ENCODE measurements at places on chromosomes 12 and 14. TPM values are rescaled to one million over a fixed set of nuclear protein-coding genes. Genes with fewer than 3 reads are reported as not detected.

GARIN6 gene
- not detected for total RNA-seq

KRT75 gene
- total RNA-seq = not detected

TPPP2 gene
- total RNA-seq = not detected

TBC1D30 gene
- total RNA-seq = 8.7 TPM

PLXNC1 gene
- 11.6 TPM for total RNA-seq

LMNTD1 gene
- total RNA-seq = not detected

LRP1 gene
- total RNA-seq = 121 TPM

CDCA3 gene
- 1.3 TPM for total RNA-seq

CDH24 gene
- total RNA-seq = 5.1 TPM

FGF6 gene
- not detected for total RNA-seq

BIN2 gene
- total RNA-seq = 15.6 TPM

GLIPR1L1 gene
- not detected for total RNA-seq

RERGL gene
- 25.3 TPM for total RNA-seq

DNA sequence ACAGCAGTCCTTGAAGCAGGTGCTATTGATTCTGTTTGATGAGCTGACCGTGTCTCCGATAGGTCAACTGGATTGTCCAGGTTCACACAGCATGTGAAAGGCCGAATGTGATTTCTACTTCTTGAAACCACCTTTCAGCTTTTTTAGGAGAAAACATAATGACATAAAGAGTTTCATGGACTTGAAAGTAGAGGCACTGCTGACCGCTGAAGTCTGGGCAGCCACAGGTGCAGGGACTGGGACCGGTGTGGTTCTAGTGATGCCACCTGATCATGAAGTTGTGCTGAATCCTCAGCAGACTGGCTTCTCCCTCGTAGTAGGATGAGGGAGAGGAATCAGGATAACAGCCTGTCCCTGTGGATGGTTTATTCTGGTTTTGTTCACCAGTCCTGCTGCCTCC, 108.1 kb downstream of the ETV6 start:
- peak overlapping the region; percentile 78 for H3K27ac ChIP-seq
- no peaks in the 10 kb centered on the region for H3K27me3 ChIP-seq
- no peak for DNase-seq
- no peaks in the 10 kb centered on the region for H3K36me3 ChIP-seq
- H3K4me3 ChIP-seq = no peak overlapping the region
- peaks cover 9% of the 10 kb centered on the region for H3K4me1 ChIP-seq

- peaks cover 11% of the 10 kb centered on the region for H3K4me1 ChIP-seq
- no peak overlapping the region for H3K27ac ChIP-seq
- peaks cover 9% of the 10 kb centered on the region for H3K36me3 ChIP-seq
- no peaks in the 10 kb centered on the region for H3K27me3 ChIP-seq
- no peak overlapping the region for H3K4me3 ChIP-seq
Observed at GRCh38 chr14:91337699-91338335, 79.8 kb downstream of the CCDC88C start.

GRCh38 chr14:30869551-30870155, 4.7 kb upstream of the COCH start:
- no peak overlapping the region for H3K4me3 ChIP-seq
- no peak for DNase-seq
- H3K4me1 ChIP-seq = no peaks in the 10 kb centered on the region
- H3K36me3 ChIP-seq = no peaks in the 10 kb centered on the region

GRCh38 chr12:80490329-80490728, 46.3 kb downstream of the PTPRQ start:
- DNase-seq = no peak
- H3K4me1 ChIP-seq = no peaks in the 10 kb centered on the region
- no peaks in the 10 kb centered on the region for H3K27me3 ChIP-seq
- H3K36me3 ChIP-seq = no peaks in the 10 kb centered on the region
- H3K27ac ChIP-seq = no peak overlapping the region
- no peak overlapping the region for H3K4me3 ChIP-seq

GRCh38 chr12:91043408-91043807, 14.4 kb downstream of the KERA start:
- no peak for DNase-seq
- no peaks in the 10 kb centered on the region for H3K27me3 ChIP-seq
- H3K27ac ChIP-seq = no peak overlapping the region
- no peak overlapping the region for H3K4me3 ChIP-seq

- peak overlapping the region; percentile 77 for H3K4me3 ChIP-seq
- no peaks in the 10 kb centered on the region for H3K27me3 ChIP-seq
- no peaks in the 10 kb centered on the region for H3K36me3 ChIP-seq
- no peaks in the 10 kb centered on the region for H3K4me1 ChIP-seq
Observed at GRCh38 chr12:121295746-121296617, 527 bp downstream of the CAMKK2 start.

- peaks cover 7% of the 10 kb centered on the region for H3K27me3 ChIP-seq
- H3K27ac ChIP-seq = no peak overlapping the region
- H3K36me3 ChIP-seq = no peaks in the 10 kb centered on the region
- H3K4me3 ChIP-seq = no peak overlapping the region
Observed at GRCh38 chr14:63051301-63051700, 6.0 kb upstream of the KCNH5 start.

- no peaks in the 10 kb centered on the region for H3K27me3 ChIP-seq
- peaks cover 4% of the 10 kb centered on the region for H3K4me1 ChIP-seq
- H3K4me3 ChIP-seq = no peak overlapping the region
- H3K36me3 ChIP-seq = no peaks in the 10 kb centered on the region
Observed at GRCh38 chr14:54784657-54785056, 118.0 kb downstream of the GCH1 start.

DNA sequence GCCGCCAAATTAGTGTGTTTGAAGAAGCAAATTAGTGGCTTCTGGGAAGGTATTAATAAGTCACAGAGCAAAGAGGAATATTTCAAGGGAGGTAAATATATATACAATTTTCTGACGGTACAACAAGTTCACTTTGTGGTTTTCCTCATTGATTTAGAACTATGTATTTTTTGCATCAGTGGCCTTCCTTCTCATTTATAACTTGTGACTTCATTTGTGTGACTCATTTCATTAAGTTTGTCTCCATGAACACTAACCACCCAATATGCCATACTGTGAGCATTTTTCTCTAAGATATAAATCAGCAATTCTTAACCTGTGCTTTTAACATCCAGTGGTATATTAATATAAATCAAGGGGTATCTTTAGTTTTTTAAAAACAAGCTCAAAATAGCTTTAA, 29.3 kb upstream of the ARHGAP5 start:
- no peak overlapping the region for H3K27ac ChIP-seq
- H3K27me3 ChIP-seq = no peaks in the 10 kb centered on the region
- no peak overlapping the region for H3K4me3 ChIP-seq
- no peak for DNase-seq
- H3K36me3 ChIP-seq = no peaks in the 10 kb centered on the region
- H3K4me1 ChIP-seq = no peaks in the 10 kb centered on the region

DNA sequence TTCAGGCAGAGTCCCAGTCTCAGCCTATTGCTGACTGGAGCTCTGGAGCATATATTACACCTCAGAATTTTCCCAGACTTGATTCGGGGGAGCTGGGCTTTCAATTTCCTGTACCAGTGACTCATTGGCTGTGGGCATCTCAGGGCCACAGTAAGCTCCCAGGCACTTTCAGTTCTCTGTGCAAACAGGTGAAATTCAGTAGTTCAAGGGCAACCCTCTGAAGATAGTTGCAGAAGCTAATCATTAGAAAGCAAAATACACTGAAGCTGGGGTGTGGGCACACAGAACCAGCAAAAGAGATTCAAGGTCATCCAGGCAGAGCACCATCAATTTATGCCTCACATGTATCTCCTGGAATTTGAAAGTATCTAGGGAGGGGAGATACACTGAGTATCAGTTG, 8.1 kb upstream of the NIN start:
- no peak overlapping the region for H3K27ac ChIP-seq
- no peak overlapping the region for H3K4me3 ChIP-seq
- no peaks in the 10 kb centered on the region for H3K36me3 ChIP-seq
- no peaks in the 10 kb centered on the region for H3K27me3 ChIP-seq

DNA sequence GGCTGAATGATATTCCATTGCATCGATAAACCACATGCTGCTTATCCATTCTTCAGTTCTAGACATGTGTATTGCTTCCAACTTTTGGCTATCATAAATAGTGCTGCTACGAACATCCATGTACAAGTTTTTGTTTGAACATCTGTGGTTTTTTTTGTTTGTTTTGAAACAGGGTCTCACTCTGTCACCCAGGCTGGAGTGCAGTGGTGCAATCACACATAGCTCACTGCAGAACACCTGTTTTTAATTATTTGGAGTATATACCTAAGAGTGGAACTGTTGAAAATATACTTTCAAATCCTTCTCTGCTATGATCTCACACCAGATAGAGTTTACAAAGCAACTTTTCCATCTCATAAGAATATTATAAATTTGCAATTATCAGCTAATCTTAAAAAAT, 124.2 kb downstream of the TTC7B start:
- H3K27me3 ChIP-seq = no peaks in the 10 kb centered on the region
- no peaks in the 10 kb centered on the region for H3K36me3 ChIP-seq

DNA sequence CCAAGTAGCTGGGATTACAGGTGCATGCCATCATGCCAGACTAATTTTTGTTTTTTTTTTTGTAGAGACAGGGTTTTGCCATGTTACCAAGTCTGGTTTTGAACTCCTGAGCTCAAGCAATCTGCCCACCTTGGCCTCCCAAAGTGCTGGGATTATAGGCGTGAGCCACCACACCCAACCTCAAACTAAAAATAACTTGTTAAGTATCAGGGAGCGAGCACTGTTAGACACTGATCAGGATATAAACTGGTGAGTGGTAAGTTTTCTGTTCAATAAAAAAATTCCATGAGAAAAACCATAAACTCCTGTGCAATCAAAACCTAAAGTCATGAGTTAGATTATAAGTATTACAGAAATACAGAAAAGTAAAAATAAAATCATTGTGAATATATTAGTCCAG, 44.6 kb upstream of the SYCP3 start:
- H3K4me3 ChIP-seq = no peak overlapping the region
- H3K4me1 ChIP-seq = no peaks in the 10 kb centered on the region
- no peaks in the 10 kb centered on the region for H3K27me3 ChIP-seq
- no peak overlapping the region for H3K27ac ChIP-seq

- no peaks in the 10 kb centered on the region for H3K36me3 ChIP-seq
- DNase-seq = no peak
- no peak within 1 kb of the TSS for H3K4me3 ChIP-seq
- no peaks in the 10 kb centered on the region for H3K27me3 ChIP-seq
Observed at GRCh38 chr12:6950811-6951540, at the start of gene PTPN6. Gene PTPN6, plus strand, starts transcription at chr12:6951356. Its CDS starts 157 bp downstream, at chr12:6951513.

- H3K27ac ChIP-seq = no peak overlapping the region
- no peaks in the 10 kb centered on the region for H3K27me3 ChIP-seq
- no peaks in the 10 kb centered on the region for H3K36me3 ChIP-seq
- no peak for DNase-seq
- H3K4me1 ChIP-seq = no peaks in the 10 kb centered on the region
Observed at GRCh38 chr12:94864987-94865386, 138.5 kb downstream of the NDUFA12 start.

DNA sequence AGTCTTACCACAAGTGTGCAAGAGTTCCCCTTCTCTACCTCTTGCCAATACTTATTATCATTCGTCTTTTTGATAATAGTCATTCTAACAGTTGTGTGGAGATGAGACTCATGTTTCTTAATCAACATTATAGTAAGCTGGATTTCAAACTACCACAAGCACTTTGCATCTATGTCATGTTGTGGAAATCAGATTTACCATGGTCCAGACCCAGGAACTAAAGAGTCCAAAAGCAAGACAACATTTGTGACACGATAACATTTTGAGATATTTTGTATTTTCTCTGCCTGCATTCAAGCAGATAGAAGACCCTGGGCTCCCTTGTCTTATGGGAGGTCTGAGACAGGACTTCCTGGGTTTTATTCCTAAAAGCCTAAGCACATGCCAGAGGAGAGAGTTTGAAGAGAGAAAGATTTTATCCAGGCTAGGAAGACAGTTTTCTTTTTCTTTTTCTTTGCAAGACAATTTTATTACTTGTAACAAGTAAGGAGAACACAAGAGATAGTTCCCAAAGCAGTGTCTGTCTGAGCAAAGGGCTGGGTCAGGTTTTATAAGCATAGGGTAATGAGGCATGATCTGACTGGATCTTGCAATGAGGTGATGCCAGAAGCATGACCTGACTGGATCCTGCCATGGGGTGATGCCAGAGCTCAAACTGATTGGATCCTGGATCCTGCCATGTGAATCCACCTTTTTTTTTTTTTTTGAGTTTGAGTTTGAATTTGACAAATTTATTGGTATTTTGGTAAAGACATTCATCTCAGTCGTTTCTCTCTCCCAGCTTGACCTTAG, 180.5 kb upstream of the HMGA2 start:
- DNase-seq = no peak
- no peaks in the 10 kb centered on the region for H3K36me3 ChIP-seq
- no peaks in the 10 kb centered on the region for H3K27me3 ChIP-seq
- no peak overlapping the region for H3K4me3 ChIP-seq

DNA sequence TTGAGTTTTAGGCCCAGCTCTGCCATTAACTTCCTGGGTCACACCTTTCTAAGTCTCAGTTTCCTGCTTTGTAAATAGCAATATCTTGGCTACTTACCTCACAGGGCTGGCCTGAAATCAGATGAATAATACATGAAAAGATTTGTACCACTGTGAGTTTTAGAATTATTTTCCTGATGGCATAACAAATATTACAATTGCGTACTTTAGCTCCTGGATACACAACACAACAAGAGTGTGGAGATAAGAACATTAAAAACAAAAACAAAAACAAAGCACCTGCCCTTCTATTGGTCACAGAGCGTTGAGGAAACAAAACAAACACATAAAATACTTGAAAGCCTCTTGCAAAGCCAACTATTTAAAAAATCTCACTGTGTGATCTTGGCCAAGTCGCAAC, 4.9 kb upstream of the HDAC7 start:
- no peak overlapping the region for H3K4me3 ChIP-seq
- no peaks in the 10 kb centered on the region for H3K36me3 ChIP-seq
- DNase-seq = no peak

- peaks cover 44% of the 10 kb centered on the region for H3K36me3 ChIP-seq
- H3K4me1 ChIP-seq = peaks cover 14% of the 10 kb centered on the region
- no peak for DNase-seq
- no peaks in the 10 kb centered on the region for H3K27me3 ChIP-seq
- H3K27ac ChIP-seq = no peak overlapping the region
- no peak overlapping the region for H3K4me3 ChIP-seq
Observed at GRCh38 chr12:109100741-109101140, 3.3 kb downstream of the UNG start.

DNA sequence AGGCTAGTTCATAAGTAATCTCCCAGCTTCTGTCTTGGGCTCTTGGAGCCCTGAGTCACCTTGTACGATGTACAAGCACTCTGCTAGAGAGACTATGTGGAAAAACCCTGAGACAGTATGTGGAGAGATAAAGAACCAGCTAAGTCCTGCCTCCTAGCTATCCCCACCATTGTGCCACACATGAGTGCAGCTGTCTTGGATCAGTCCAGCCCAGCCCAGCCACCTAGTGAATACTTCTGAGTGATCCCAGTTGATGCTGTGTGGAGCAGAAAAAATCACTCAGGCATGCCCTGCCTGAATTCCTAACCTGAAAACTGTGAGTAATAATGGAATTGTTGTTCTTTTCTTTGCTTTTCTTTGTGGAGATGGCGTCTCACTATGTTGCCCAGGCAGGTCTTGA, 5.1 kb upstream of the SERPINA6 start:
- H3K36me3 ChIP-seq = no peaks in the 10 kb centered on the region
- no peak for DNase-seq
- H3K4me3 ChIP-seq = no peak overlapping the region

Data from kidney (tissue), 22 donors.